ENCODE measurements at places on chromosomes 7 and 10. TPM values are rescaled to one million over a fixed set of nuclear protein-coding genes. Genes with fewer than 3 reads are reported as not detected.

Gene MMD2
- not detected for total RNA-seq

Gene TAX1BP1
- total RNA-seq: 156 TPM

Gene SUV39H2
- 6.1 TPM for total RNA-seq

Gene LDB3
- 0.72 TPM for total RNA-seq

Gene FAM204A
- 53.4 TPM for total RNA-seq

Gene SFRP5
- 1.2 TPM for total RNA-seq

Gene GDF2
- total RNA-seq: not detected

GRCh38 chr7:70317356-70317755 is 719.1 kb downstream of the AUTS2 start:
- no peaks in the 10 kb centered on the region for H3K4me1 ChIP-seq
- H3K27ac ChIP-seq: no peak overlapping the region

GRCh38 chr10:59133841-59134593 is 42.4 kb upstream of the PHYHIPL start:
- H3K4me1 ChIP-seq: no peaks in the 10 kb centered on the region
- no peak overlapping the region for H3K27ac ChIP-seq
- H3K36me3 ChIP-seq: no peaks in the 10 kb centered on the region
- no peak overlapping the region for H3K4me3 ChIP-seq
- DNase-seq: no peak

DNA sequence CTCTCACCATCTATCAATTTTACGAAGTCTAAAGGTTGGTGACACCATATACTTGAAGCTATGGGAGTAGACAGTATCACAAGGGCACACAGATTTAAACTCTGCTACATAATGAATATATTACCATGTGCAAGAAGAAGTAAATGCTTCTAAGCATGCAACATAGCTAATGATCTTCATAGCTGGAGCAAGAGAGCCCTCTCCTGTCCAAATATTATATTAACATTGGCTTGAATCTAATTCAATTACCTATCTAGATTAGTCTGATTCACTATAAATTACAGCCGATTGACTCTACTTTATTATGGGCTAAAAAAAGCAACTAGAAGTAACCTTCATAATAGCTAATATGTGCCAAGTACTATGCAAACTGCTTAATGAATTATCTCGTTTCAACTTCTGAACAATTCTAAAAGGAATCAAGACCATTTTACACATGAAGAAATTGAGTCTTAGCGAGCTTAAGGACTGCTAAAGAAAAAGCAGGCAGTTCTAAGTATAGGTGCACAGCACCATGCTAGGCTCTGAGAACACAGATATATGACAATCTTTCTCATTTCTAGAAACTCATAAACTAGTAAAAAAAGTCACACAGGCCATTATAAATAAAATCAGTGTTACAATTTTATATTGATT is 21.9 kb downstream of the FRA10AC1 start:
- no peak for DNase-seq
- no peaks in the 10 kb centered on the region for H3K36me3 ChIP-seq
- no peaks in the 10 kb centered on the region for H3K27me3 ChIP-seq
- H3K27ac ChIP-seq: no peak overlapping the region

DNA sequence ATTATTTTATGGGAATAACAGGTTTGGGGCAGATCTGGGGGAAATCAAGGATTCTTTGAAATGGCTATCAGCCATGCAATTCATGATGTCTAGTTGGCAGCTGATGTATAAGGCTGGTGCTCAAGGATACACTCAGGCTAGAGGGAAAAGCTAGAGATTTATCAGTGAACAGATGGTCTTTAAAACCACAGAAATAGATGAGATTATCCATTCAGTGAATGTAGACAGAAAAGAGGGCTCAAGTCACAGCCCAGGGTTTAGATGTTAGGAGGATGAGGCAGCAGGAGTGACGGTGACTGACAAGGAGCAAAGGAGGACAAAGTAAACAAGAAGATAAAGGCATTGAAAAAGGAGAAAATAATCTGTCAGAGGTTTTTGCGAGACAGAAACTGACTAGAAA is 238.7 kb downstream of the CDK14 start:
- no peak overlapping the region for H3K27ac ChIP-seq
- no peaks in the 10 kb centered on the region for H3K27me3 ChIP-seq
- H3K4me1 ChIP-seq: no peaks in the 10 kb centered on the region
- DNase-seq: no peak
- no peaks in the 10 kb centered on the region for H3K36me3 ChIP-seq

DNA sequence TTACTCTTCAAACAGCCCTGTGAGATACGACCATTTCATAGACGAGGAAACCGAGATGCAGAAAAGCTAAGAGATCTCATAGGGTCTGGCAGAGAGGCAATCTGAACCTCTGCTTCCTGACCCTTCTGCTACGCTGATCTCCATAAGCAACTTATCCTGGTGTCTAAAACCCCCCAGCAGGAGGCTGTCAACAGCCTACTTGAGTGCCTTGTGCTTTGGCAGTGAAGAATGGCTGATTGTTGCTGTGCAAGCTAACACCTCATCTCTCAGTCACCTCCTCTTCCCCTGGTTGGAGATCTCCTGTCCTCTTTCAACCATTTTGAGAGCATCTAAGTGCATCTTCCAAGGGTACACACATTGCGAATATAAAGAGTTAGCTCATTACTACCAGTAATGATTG is 86.2 kb downstream of the AOAH start:
- no peak overlapping the region for H3K4me3 ChIP-seq
- no peak for DNase-seq
- no peak overlapping the region for H3K27ac ChIP-seq
- no peaks in the 10 kb centered on the region for H3K4me1 ChIP-seq

GRCh38 chr10:84783386-84783785 is 455.0 kb downstream of the CCSER2 start:
- no peaks in the 10 kb centered on the region for H3K27me3 ChIP-seq
- H3K27ac ChIP-seq: no peak overlapping the region
- no peak overlapping the region for H3K4me3 ChIP-seq
- no peaks in the 10 kb centered on the region for H3K4me1 ChIP-seq
- no peak for DNase-seq
- no peaks in the 10 kb centered on the region for H3K36me3 ChIP-seq

- no peaks in the 10 kb centered on the region for H3K36me3 ChIP-seq
- H3K4me1 ChIP-seq: no peaks in the 10 kb centered on the region
- no peak for DNase-seq
- no peak overlapping the region for H3K4me3 ChIP-seq
- no peaks in the 10 kb centered on the region for H3K27me3 ChIP-seq
Observed at GRCh38 chr10:112136486-112137153, 46.9 kb downstream of the GPAM start.

DNA sequence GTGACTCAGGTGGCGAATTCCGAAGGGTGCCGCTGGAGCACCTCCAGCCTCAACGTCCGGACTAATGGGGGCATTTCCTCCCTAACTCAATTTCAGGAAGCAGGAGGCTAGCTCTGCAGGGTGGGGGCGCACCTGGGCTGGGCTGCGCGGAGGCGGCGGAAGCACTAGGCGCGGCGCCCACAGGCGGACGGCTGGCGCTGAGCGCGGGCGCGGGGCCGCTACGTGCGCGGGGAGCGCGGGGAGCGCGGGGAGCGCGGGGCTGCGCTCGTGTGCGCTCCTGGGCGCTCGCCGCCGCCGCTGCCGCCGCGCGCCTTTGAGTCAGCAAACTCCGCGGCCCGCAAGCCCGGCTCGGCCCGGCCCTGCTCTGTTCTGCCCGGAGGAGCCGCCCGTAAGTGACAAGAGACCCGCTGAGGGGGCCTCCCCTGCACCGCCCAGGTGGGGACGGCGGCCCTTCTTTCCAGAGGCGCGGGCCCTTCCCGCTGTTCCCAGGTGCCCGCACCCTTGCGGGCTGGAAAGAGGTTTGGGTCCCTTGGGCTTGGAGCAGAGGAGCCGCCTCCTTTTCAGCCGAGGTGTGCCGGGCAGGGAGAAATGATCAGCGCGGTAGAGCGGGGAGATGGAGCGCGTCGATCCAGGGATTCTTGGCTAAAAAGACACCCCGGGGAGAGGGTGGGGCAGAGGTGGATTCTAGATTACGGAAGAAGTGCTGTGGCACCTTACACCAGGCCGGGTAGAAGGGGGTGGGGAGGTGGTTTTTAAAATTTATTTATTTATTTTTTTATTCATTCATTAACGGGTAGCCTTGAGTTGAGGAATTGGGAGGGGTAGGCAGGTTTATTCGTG is at the start of gene SNX10:
Gene SNX10 (plus strand): TSS at position 164 of the 840 bp plus-strand sequence. CDS start 54,581 bp downstream, outside the sequence.
- no peaks in the 10 kb centered on the region for H3K36me3 ChIP-seq
- H3K27me3 ChIP-seq: no peaks in the 10 kb centered on the region
- peak; percentile 67 for DNase-seq
- H3K4me3 ChIP-seq: peak within 1 kb of the TSS; percentile 64

- no peaks in the 10 kb centered on the region for H3K4me1 ChIP-seq
- DNase-seq: no peak
- no peaks in the 10 kb centered on the region for H3K36me3 ChIP-seq
- H3K27me3 ChIP-seq: no peaks in the 10 kb centered on the region
Observed at GRCh38 chr7:12732428-12732827, 45.0 kb downstream of the ARL4A start.

- no peaks in the 10 kb centered on the region for H3K27me3 ChIP-seq
- no peaks in the 10 kb centered on the region for H3K4me1 ChIP-seq
- no peak for DNase-seq
- no peaks in the 10 kb centered on the region for H3K36me3 ChIP-seq
- H3K4me3 ChIP-seq: no peak overlapping the region
- H3K27ac ChIP-seq: no peak overlapping the region
Observed at GRCh38 chr10:44058259-44058658, 326.6 kb downstream of the CXCL12 start.

DNA sequence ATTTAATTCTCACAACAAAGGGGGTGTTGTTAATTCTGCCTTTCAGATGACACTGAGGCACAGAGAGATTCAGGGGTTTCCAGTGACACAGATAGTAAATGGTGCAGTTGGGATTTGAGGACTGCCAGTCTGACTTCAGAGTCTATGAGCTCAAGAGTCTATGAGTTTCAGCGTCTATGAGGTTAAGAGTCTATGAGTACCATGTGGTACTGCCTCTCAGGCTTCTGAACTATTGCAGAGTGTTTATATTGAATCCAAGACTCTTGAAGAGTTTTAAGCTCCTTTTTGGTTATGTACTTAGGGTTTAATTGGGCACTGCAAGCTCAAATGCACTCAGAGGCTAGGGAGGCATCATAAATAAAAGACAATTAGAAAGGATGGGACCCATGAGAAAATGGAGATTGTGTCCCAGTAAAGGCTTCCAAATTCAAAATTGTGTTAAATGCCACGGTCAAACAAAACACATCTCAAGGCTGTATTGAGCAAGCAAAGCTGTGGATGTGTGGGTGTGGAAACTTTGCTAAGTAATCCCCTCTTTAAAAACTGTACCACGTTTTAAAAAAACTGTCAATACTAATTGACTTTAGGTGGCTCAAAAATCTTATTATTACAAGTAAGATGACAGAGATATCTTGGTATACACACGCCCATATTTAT is 123.9 kb upstream of the FAM171A1 start:
- no peaks in the 10 kb centered on the region for H3K36me3 ChIP-seq
- H3K4me3 ChIP-seq: no peak overlapping the region

- no peak overlapping the region for H3K4me3 ChIP-seq
- DNase-seq: no peak
- H3K27me3 ChIP-seq: no peaks in the 10 kb centered on the region
- H3K4me1 ChIP-seq: no peaks in the 10 kb centered on the region
Observed at GRCh38 chr10:46515366-46515765, 41.1 kb downstream of the GPRIN2 start.

GRCh38 chr7:121192834-121193233 is 136.0 kb upstream of the WNT16 start:
- H3K4me3 ChIP-seq: no peak overlapping the region
- no peaks in the 10 kb centered on the region for H3K4me1 ChIP-seq
- no peaks in the 10 kb centered on the region for H3K36me3 ChIP-seq
- no peaks in the 10 kb centered on the region for H3K27me3 ChIP-seq
- no peak overlapping the region for H3K27ac ChIP-seq
- no peak for DNase-seq
